SJCRH30 (cell line): ENCODE measurements at places on chromosomes 6 and 20. TPM values are rescaled to one million over a fixed set of nuclear protein-coding genes. Genes with fewer than 3 reads are reported as not detected.

Gene SNRNP48
- total RNA-seq: 20.1 and 25.3 TPM in 2 replicates

Gene MUCL3
- total RNA-seq: not detected in 2 replicates

Gene HSP90AB1
- 1,351 and 1,358 TPM in 2 replicates for total RNA-seq

Gene PGC
- total RNA-seq: not detected in 2 replicates

Gene STMND1
- total RNA-seq: not detected in 2 replicates

Gene TNXB
- 1.6 and 3.3 TPM in 2 replicates for total RNA-seq

Gene RIMS1
- 0.24 and 0.28 TPM in 2 replicates for total RNA-seq

Gene STAU1
- 133 and 135 TPM in 2 replicates for total RNA-seq

Gene B4GALT5
- total RNA-seq: 79.6 and 81.1 TPM in 2 replicates

Gene BPIFB2
- not detected in 2 replicates for total RNA-seq

Gene CST2
- total RNA-seq: not detected in 2 replicates

Gene ARG1
- total RNA-seq: not detected in 2 replicates

Gene NFKBIE
- total RNA-seq: 7.8 and 9.6 TPM in 2 replicates

Gene SLC35D3
- total RNA-seq: 0.05 and 0.06 TPM in 2 replicates

Gene FITM2
- total RNA-seq: 5.7 and 5.8 TPM in 2 replicates

Gene BEND3
- 7.1 and 7.3 TPM in 2 replicates for total RNA-seq

Gene RAD21L1
- total RNA-seq: 0.28 TPM in 1 of 2 replicates, not detected in the other

Gene NFATC2
- not detected in 2 replicates for total RNA-seq

Gene KCNK15
- total RNA-seq: not detected in 2 replicates

Gene HNF4A
- total RNA-seq: not detected in 2 replicates

Gene LAMA2
- 17.6 and 17.9 TPM in 2 replicates for total RNA-seq

Gene DDO
- 0.14 and 0.43 TPM in 2 replicates for total RNA-seq

Gene TASP1
- total RNA-seq: 7.1 and 7.2 TPM in 2 replicates

Gene ADTRP
- total RNA-seq: not detected in 2 replicates

Gene FAM83B
- 0.10 and 0.23 TPM in 2 replicates for total RNA-seq

Gene OTOR
- not detected in 2 replicates for total RNA-seq

Gene TBXT
- total RNA-seq: 0.20 TPM in 1 of 2 replicates, not detected in the other

Gene B3GAT2
- 0.05 and 0.10 TPM in 2 replicates for total RNA-seq

Gene C20orf96
- total RNA-seq: 1.5 and 2.3 TPM in 2 replicates

Gene BPIFB4
- 3.2 and 3.9 TPM in 2 replicates for total RNA-seq

Gene ULBP2
- 2.7 and 2.9 TPM in 2 replicates for total RNA-seq

Gene ADAM33
- not detected in 2 replicates for total RNA-seq
